Activated CD8-positive, alpha-beta memory T cell treated with anti-CD3 and anti-CD28 coated beads, Interleukin-2, amount 10 ng/mL, durations not matched to agents 7 days and 5 days (primary cell): ENCODE measurements at places on chromosomes 3 and 15. TPM values are rescaled to one million over a fixed set of nuclear protein-coding genes. Genes with fewer than 3 reads are reported as not detected.

DNA sequence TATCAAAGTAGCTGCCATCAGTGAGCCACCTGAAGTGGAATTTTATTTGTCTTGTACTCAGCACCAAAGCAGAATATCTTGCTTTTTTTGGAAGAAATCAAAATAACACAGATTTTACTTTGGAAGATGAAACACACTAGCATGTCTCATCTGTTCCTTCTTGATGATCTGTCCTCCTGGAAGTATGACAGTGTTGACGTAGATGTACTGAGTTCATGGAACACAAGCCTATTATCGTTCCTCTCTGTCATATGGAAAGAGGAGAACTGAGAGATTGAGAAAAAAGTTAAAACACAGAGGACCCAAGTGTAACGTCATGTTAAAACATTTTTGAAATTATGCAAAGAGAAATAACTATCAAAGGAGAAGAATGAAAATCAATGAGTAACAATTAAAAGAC lies 340.2 kb downstream of the ROBO2 start:
- no peak overlapping the region for H3K4me3 ChIP-seq
- H3K36me3 ChIP-seq = no peaks in the 10 kb centered on the region
- H3K27me3 ChIP-seq = no peaks in the 10 kb centered on the region
- no peak for DNase-seq
- H3K4me1 ChIP-seq = no peaks in the 10 kb centered on the region

The PLSCR2 gene
- not detected for total RNA-seq

DNA sequence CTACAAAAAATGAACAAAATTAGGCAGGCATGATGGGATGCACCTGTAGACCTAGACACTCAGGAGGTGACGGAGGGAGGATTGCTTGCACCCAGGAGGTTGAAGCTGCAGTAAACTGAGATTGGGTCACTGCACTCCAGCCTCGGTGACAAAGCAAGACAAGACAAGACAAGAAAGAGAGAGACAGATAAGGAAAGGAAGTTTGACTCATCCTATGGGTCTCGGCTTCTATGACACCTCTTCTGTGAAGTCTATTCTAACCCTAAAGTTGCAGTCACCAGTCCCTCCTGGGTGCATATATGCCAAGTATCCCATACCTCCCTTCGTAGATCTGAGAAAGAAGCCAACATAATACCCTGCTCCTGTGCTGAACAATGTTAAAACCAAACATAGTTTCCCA lies 7.9 kb upstream of the ZMAT3 start:
- H3K36me3 ChIP-seq = no peaks in the 10 kb centered on the region
- H3K4me3 ChIP-seq = no peak overlapping the region
- H3K27me3 ChIP-seq = peaks cover 7% of the 10 kb centered on the region
- H3K4me1 ChIP-seq = peaks cover 18% of the 10 kb centered on the region
- H3K27ac ChIP-seq = no peak overlapping the region
- no peak for DNase-seq

GRCh38 chr15:33094336-33094735 lies 100.2 kb downstream of the FMN1 start:
- DNase-seq = no peak
- H3K4me1 ChIP-seq = no peaks in the 10 kb centered on the region
- no peak overlapping the region for H3K27ac ChIP-seq
- no peak overlapping the region for H3K4me3 ChIP-seq

The CPOX gene
- total RNA-seq = 71.6 TPM

The LEKR1 gene
- 1.1 TPM for total RNA-seq

The HHLA2 gene
- total RNA-seq = 5.2 TPM

The OR5K2 gene
- not detected for total RNA-seq
